ENCODE measurements at places on chromosomes 16 and 17. TPM values are rescaled to one million over a fixed set of nuclear protein-coding genes. Genes with fewer than 3 reads are reported as not detected.

NUTF2 gene
- total RNA-seq: 77.6 TPM

SKAP1 gene
- total RNA-seq: not detected

P2RX5 gene
- total RNA-seq: 0.09 TPM

MAPT gene
- total RNA-seq: 1.3 TPM

ASPHD1 gene
- 3.9 TPM for total RNA-seq

MYH2 gene
- 0.11 TPM for total RNA-seq

KRT14 gene
- total RNA-seq: not detected

FBXL16 gene
- 0.12 TPM for total RNA-seq

DNA sequence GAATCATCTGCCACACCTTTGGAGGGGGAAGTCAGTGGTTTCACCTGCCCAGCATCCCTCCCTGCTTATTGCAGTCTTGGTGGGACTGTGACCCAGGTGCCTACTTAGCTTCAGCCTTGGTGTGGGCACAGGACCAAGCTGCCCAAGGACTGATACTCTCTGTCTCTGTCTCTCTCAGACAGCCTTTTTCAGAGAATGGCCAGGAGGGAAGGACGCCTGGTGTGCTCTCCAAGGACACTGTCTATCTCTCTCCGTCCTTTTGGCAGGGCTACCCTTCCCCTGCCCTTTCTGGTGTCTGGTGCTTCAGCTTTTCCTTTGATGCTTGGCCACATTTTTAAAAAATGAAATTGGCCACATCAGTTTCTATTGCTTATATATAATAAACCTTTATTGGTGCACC, 19.6 kb downstream of the PIK3R6 start:
- H3K4me1 ChIP-seq: peaks cover 17% of the 10 kb centered on the region
- no peaks in the 10 kb centered on the region for H3K27me3 ChIP-seq
- DNase-seq: no peak
- H3K36me3 ChIP-seq: no peaks in the 10 kb centered on the region
- H3K4me3 ChIP-seq: no peak overlapping the region
- H3K27ac ChIP-seq: peak overlapping the region; percentile 89

GRCh38 chr17:36728030-36728991, 126.9 kb downstream of the MRM1 start:
- no peaks in the 10 kb centered on the region for H3K27me3 ChIP-seq
- H3K4me3 ChIP-seq: peak overlapping the region; percentile 10
- no peak for DNase-seq

DNA sequence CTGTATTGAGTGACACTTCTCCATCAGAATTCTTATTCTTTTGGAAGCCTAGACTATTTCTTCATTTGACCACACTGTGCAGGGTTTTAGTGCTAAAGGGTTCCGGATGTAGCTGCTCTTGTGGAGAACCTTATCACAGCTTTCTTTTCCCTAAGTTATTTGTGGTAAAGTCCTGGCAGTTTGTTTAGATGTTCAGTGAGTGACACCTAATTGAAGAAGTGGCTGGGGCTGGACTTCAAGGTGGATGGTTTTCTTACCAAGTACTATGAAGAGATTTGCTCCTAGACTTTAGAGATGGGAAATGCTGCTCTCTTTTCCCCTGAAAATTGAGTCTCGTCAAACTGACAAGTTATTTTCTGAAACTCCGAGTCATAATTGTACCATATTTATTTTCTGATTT, 144.0 kb upstream of the TBX2 start:
- peaks cover 57% of the 10 kb centered on the region for H3K4me1 ChIP-seq
- no peak for DNase-seq
- no peaks in the 10 kb centered on the region for H3K27me3 ChIP-seq
- no peak overlapping the region for H3K27ac ChIP-seq
- no peak overlapping the region for H3K4me3 ChIP-seq

DNA sequence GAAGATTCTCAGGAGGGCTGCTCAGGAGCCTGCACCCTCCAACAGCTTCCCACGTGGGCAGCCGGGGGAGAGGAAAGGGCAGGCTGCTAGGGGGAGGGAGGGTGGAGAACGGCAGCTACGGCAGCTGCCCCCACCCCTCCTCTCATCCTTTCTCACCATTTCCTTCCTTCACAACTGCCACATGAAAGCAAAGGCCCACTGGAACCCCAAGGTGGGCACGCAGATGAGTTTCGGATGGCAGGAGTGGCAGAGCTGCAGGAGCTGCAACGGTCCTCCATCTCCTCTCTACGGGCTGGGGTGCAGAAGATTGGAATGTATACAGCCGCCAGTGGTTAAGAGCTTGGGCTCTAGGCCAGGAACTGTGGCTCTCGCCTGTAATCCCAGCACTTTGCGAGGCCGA, 77.7 kb downstream of the GAS7 start:
- H3K4me3 ChIP-seq: no peak overlapping the region
- H3K27me3 ChIP-seq: no peaks in the 10 kb centered on the region
- peaks cover 11% of the 10 kb centered on the region for H3K4me1 ChIP-seq
- DNase-seq: no peak

GRCh38 chr16:77462894-77463293, 28.1 kb upstream of the ADAMTS18 start:
- H3K4me1 ChIP-seq: peaks cover 4% of the 10 kb centered on the region
- no peaks in the 10 kb centered on the region for H3K27me3 ChIP-seq
- H3K36me3 ChIP-seq: no peaks in the 10 kb centered on the region
- no peak for DNase-seq

- peaks cover 16% of the 10 kb centered on the region for H3K4me1 ChIP-seq
- no peaks in the 10 kb centered on the region for H3K27me3 ChIP-seq
- H3K27ac ChIP-seq: no peak overlapping the region
Measured at GRCh38 chr17:73318427-73318813, 6.6 kb upstream of the CDC42EP4 start.

DNA sequence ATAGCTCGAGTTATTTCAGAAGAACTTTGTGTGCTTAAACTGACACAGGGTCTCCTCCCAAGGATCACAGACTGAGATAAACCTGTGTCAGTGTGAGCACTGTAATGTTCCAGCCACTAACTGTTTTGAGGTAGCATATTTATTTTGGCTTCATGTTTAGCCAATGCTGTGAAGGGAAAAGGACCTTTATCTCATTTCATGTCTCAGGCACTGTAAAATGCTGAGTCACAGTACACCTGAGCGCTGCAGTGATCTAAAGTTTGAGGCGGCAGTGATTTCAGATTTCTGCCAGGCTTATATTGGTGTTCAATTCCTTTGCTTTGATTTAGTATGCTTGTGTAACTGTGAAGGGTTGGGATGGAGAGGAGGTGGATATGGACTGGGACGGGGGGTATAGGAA, 3.1 kb upstream of the DNAJA2 start:
- H3K4me1 ChIP-seq: peaks cover 5% of the 10 kb centered on the region
- no peak for DNase-seq
- no peaks in the 10 kb centered on the region for H3K27me3 ChIP-seq
- no peak overlapping the region for H3K27ac ChIP-seq
- no peak overlapping the region for H3K4me3 ChIP-seq
- H3K36me3 ChIP-seq: no peaks in the 10 kb centered on the region

- no peaks in the 10 kb centered on the region for H3K27me3 ChIP-seq
- no peaks in the 10 kb centered on the region for H3K36me3 ChIP-seq
- no peak overlapping the region for H3K27ac ChIP-seq
- no peak for DNase-seq
- peak overlapping the region; percentile 49 for H3K4me3 ChIP-seq
Measured at GRCh38 chr17:43025290-43025657, 243 bp downstream of the RND2 start.

DNA sequence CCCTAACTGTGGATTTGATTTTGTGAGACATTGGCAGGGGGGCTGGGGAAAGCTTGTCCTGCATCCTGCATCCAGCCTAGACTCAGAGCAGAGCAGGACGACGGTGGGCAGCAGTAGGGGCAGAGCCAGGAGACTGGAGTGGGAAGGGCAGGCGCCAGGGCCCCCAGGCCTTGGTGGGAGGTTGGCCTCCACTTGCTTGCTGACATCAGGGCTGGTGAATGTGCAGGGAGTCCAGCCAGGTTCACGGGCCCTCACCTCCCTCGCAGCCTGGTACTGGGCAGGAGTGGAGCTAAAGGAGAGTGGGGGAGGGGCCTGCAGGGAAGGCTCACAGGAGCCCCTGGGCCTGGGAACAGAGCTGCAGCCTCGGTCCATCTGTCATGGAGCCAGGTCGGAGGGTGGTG, 2.2 kb upstream of the SMTNL2 start:
- no peaks in the 10 kb centered on the region for H3K27me3 ChIP-seq
- DNase-seq: no peak
- no peak overlapping the region for H3K4me3 ChIP-seq

DNA sequence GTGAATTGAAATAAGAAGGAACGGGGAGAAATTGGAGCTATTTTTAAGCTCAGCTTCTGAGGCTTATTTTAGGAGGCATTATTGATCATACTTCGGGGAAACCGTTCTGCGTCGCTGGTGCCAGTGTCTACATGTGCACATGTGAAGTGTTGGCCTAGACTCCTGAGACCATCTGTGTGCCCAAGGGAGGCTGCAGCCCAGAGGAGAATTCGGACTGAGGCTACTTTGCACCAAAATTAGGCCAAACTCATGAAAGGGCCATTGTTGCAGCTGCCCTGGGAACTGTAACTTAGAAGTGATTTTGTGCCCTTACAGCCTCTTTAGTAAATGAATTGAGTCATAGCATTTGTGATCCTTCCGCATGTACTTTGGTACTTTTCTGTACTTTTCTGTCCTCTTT, 102.0 kb upstream of the NOL11 start:
- no peaks in the 10 kb centered on the region for H3K27me3 ChIP-seq
- H3K27ac ChIP-seq: no peak overlapping the region
- no peak for DNase-seq
- no peak overlapping the region for H3K4me3 ChIP-seq

GRCh38 chr16:3874794-3875692, 5.5 kb downstream of the CREBBP start:
- H3K36me3 ChIP-seq: no peaks in the 10 kb centered on the region
- no peaks in the 10 kb centered on the region for H3K27me3 ChIP-seq
- no peak for DNase-seq
- peak overlapping the region; percentile 66 for H3K27ac ChIP-seq

DNA sequence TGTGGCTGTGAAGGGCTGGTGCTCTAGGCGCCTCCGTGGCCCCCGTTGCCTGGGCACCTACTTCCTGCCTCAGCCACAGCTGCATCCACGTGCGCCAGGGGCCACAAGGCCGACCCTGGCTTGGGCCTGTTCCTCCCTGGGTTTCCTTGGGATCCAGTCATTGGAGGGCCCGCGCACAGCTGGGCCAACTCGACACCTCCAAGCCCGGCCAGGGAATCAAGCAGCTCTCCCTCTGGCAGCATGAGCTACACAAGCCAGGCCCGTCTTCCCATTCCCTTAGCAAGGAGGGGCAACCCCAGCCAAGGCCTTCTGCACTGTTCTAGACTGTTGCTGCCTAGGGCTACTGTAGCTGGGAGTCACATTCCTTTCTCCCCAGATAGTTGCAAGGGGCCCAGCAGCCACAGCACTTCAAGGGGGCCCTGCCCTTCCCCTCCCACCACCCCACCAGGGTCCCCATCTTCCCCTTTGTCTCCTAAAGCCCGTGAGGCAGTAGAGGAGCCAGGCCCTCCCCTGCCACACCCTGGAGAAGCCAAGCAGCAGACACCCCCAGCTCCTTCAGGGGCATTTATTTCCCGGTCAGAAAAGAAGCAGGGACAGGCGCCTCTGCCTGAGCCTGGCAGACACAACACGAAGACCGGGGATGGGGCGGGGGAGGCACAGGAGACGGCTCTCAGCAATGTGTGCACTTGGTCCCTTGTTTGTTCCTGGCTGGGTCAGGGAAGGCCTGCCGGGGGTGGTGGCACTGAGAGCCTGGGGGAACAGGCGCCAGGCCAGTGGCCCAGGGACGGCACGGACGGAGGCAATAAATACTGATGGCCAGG, 3.8 kb downstream of the ARHGDIA start:
- peaks cover 43% of the 10 kb centered on the region for H3K4me1 ChIP-seq
- no peak overlapping the region for H3K4me3 ChIP-seq
- H3K36me3 ChIP-seq: no peaks in the 10 kb centered on the region
- H3K27ac ChIP-seq: peak overlapping the region; percentile 96

GRCh38 chr17:77153999-77154586, 13.3 kb downstream of the SEC14L1 start:
- H3K4me1 ChIP-seq: peaks cover 9% of the 10 kb centered on the region
- H3K4me3 ChIP-seq: no peak overlapping the region
- H3K27me3 ChIP-seq: no peaks in the 10 kb centered on the region

DNA sequence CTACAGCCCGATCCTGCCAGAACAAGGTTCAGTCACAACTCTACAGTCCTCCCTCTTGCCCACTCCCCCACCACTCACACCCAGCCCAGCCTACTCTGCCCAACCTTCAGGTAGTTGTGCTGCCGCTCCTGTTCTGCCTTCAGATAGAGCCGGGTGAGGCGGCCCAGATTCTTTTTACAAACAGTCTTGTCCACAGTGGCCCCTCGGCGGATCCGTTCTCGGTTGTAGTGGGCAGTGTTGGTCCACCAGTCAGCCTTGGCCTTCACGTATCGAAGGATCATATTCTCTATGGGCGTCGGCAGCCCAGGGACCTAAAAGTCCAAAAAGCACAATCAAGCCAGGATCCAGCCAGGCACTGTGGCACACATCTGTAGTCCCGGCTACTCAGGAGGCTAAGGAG, 8.3 kb downstream of the PRPF8 start:
- H3K4me1 ChIP-seq: no peaks in the 10 kb centered on the region
- H3K36me3 ChIP-seq: peaks cover 92% of the 10 kb centered on the region
- H3K4me3 ChIP-seq: no peak overlapping the region
- no peak overlapping the region for H3K27ac ChIP-seq
- no peak for DNase-seq

DNA sequence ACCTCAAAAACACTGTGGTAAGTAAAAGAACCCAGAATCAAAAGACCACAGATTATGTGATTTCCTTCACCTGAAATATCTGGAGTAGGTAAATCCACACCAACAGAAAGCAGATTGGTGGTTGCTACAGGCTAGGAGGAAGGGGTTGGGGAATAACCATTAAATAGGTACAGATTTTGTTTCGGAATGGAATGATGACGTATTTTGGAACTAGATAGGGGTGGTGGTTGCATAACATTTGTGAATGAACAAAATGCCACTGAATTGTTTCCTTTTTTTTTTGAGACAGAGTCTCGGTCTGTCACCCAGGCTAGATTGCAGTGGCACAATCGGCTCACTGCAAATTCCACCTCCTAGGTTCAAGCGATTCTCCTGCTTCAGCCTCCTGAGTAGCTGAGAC, 100.9 kb upstream of the RBFOX1 start:
- no peaks in the 10 kb centered on the region for H3K27me3 ChIP-seq
- H3K4me3 ChIP-seq: no peak overlapping the region
- H3K4me1 ChIP-seq: peaks cover 12% of the 10 kb centered on the region
- no peaks in the 10 kb centered on the region for H3K36me3 ChIP-seq
- no peak overlapping the region for H3K27ac ChIP-seq

GRCh38 chr16:81723098-81723723, 55.9 kb upstream of the PLCG2 start:
- no peaks in the 10 kb centered on the region for H3K36me3 ChIP-seq
- no peak overlapping the region for H3K27ac ChIP-seq
- DNase-seq: peak; percentile 88
- no peaks in the 10 kb centered on the region for H3K4me1 ChIP-seq

DNA sequence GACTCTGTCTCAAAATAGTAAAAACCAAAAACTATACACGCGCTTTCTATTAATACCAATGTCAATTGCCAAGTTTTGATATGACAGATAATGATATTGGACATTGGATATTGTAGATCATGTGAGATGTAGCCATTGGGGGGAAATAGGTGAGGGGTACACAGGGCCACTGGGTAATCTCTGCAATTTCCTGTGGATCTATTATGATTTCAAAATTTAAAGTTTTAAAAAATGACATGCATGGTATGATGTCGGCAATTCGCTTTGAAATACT, 266.0 kb downstream of the PARN start:
- H3K4me1 ChIP-seq: no peaks in the 10 kb centered on the region
- H3K27ac ChIP-seq: no peak overlapping the region
- H3K36me3 ChIP-seq: no peaks in the 10 kb centered on the region
- DNase-seq: no peak
- no peaks in the 10 kb centered on the region for H3K27me3 ChIP-seq

All from cardiac muscle cell (in vitro differentiated cells and primary cell).